Muscle of leg (tissue), 16 donors: ENCODE measurements at places on chromosomes 5 and 9. TPM values are rescaled to one million over a fixed set of nuclear protein-coding genes. Genes with fewer than 3 reads are reported as not detected.

DNA sequence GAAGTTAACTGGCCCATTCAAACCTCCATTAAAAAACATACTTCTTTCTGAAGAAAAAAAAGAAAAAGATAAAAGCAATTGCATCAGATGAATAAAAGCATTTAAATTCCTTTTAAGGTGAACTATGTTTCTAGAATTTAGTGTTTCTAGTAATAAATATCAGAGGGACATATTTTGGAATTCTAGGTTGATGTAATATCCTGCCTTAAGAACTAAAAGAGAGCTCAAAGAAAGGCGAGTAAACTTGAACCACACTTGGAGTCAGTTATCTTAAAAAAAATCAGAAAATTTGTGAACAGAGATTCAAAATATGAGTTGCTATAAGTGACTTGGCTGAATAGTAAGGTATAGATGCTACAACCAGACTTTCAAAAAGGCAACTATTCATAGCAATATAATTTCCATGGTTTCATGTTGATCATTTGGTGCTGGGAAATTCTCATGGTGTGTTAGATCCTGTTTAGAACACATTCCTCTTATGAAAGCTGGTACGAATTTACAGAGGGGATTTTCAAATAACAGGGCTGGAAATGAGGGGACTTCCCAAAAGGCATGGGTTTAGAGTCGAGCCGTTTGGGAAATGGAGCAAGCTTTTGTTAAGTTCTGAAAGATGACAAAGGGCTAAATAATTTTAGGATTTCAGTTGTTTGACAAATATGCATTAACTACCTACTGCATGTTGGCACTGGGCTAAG lies 37.6 kb upstream of the RAI14 start:
- no peak for DNase-seq

DNA sequence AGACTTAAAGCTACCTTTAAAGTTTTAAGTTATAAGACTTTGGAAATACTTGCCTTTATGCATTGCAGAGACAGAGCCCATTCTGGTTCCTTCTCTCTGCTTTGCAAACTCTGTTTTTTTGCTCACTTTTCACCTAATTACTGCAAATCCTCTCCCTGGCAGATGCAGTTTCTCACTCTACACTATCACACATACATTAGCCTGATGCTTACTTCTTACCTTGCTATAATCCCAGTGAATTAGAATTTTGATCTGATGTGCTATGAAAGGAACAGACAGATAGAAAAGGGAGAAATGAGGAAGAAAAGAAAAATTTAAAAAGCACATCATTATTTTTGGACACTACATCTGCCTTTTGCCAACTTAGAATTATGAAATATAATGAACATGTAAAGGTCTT lies 489.5 kb upstream of the EDIL3 start:
- no peak for DNase-seq

DNA sequence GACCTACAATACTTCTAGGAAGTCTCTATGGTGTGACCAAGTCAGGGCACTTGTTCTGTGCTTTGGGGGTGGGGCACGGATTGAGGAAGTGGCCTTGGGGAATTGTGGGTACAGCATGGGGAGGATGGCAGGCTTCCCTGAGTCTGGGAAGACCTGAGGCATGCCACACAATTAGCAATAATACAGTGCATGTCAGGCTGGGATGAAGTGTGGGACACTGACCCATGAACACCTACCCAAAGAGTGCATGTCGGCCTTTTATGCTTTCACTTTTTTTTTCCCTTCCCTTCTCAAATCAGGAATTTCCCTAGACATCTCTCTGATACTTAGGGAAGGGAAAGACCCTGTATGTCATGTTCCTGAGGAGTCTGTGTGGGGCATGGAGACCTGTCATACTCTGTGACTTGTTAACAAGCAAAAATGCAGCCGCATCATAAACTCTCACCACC lies 146.4 kb downstream of the PALM2AKAP2 start:
- DNase-seq = no peak

GRCh38 chr5:36535378-36535777 lies 71.0 kb upstream of the SLC1A3 start:
- no peak for DNase-seq

GRCh38 chr9:135524130-135524861 lies 3.1 kb downstream of the LCN1 start:
- DNase-seq = no peak

- DNase-seq = peak; percentile 97
Measured at GRCh38 chr9:130824643-130825350, 10.3 kb upstream of the ABL1 start.

- peak; percentile 56 for DNase-seq
Measured at GRCh38 chr9:132160802-132161742, 786 bp upstream of the NTNG2 start.

DNA sequence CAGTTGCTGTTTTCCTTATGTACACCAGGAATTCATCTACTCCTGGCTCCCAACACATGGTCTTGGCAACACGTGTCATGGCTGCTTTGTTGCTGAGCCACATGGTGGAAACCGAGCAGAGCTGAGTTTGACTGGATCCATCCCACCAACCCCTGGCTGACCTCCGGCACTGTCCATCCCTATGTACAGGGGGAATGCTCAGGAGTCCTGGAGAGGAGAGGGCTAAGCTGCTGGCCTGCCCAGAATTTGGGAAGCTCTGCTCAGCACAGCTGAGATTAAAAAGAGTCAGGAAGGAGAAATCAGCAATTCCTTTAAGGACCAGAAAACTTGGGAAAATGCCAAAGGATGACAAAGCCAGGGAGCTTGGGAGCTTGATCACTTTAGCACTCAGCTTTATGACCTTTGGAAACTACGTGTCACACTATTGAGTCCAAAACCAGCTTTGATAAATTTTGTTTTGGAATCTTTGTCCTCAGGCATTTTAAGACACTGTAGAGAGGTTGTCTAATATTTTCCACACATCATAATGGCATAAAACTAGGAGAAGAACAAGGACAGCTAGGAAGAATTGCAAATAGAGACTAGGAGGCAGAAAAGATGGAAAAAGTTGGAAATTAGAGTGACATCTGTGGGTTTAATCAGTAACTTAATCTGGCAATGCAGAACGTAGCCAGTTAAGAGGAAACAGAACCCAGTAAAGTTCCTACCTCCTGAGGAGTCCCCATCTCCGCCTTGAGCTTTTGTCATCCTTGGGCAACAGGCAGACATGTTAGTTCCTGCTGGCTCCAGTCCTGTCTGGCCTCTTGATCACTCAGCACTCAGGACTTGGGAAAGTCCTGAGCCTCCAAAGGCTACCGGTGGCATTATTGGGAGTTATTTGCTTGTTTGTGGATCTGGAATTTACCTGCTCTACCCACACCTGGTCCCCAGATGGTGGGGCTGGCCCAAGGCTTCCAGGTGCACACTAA lies 62.5 kb upstream of the PLPP1 start:
- DNase-seq = peak; percentile 100

DNA sequence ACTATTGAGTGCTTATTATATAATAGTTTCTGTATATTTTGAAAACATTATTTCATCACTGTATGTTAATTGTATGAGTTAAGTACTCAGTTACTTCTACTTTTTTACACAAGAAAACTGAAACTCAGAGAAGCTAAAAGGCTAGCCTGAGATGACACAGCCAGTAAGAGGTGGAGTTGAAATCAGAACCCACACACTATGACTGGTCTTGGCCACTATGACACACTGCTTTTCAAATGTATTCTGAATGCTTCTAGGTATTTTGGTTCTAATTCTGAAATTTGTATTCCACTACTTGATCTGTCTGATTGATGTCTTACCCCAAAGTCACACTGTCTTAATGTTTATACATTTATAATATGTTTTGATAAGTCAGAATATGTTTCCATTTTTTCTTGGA lies 181.8 kb downstream of the ZDHHC21 start:
- DNase-seq = no peak

DNA sequence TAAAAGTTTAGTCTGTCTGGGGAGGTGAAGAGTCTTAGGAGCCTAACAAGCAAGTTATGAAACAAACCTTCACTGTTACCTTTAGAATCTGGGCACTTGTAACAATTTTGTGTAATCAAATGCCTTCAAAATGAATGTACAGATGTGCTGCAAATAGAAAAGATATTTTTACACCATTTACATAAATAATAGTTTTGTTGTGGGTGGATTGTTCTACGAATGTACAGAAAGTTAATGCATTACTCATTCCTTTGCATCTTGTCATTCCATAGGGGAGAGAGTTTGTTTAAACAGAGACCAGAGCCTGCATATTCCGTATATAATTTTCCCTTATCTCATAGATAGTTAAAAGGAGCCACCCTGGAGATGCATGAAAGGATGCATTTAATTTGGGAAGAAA lies 576.9 kb upstream of the SGCD start:
- DNase-seq = no peak

DNA sequence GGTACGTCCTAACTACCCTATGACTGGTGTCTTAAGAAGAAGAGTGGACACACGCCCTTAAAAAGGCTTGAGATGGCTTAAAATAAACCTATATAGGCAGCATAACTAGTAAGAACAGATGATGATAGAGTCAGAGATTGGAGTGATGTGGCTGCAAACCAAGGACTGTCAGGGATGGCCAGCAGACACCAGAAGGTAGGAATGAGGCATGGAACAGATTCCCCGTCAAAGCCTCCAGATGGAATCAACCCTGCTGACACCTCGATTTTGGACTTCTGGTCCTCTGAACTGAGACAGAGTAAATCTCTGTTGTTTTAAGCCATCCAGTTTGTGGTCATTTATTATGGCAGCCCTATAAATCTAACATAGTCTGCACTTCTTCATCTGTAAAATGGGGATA lies 7.4 kb downstream of the TMOD1 start:
- DNase-seq = no peak

DNA sequence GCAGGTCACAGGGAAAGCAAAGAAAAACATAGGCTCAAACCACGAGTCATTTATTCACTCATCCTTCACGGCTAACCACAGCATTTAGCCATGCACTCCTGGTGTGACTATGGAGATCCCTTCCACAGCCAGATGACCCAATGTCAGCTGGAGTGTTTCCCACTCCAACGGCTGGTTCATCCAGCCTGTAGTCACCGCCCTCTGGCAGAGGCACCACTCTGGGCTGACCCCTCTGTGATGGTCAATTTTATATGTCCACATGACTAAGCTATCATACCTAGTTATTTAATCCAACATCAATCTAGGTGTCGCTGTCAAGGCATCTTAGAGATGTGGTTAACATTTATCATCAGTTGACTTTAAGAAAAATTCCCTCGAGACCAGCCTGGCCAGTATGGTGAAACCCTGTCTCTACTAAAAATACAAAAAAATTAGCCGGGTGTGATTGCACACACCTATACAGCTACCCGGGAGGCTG lies 9.5 kb upstream of the PHF19 start:
- peak; percentile 43 for DNase-seq

DNA sequence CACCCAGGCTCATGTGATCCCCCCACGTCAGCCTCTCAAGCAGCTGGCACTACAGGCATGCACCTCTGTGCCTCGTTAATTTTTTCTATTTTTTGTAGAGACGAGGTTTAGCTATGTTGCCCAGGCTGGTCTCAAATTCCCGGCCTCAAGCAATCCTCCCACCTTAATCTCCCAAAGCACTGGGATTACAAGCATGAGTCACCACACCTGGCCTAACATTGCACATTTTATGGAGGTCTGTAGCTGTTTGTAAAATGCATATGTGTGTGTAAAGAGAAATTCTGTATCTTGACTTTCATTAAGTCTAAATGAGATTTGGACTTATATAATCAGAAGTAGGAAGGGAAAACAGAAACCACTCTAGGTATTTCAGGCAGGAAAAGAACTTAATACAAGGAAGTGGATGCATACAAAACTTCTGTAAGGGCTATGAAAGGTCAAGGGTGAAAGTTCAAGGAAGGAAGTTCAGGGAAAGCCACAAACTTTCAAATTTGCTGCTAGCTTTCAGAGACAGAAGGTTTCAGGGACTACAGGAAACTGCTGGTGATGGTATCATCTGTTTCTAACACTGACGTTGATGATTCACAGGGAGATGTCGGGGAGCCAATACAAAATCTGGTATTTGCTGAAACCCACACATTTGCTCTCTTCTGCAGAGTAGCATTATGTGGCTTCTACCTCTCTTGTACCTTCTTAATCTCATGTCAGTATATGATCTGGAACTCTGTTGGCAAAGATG lies 209.4 kb downstream of the PIK3R1 start:
- DNase-seq = no peak

DNA sequence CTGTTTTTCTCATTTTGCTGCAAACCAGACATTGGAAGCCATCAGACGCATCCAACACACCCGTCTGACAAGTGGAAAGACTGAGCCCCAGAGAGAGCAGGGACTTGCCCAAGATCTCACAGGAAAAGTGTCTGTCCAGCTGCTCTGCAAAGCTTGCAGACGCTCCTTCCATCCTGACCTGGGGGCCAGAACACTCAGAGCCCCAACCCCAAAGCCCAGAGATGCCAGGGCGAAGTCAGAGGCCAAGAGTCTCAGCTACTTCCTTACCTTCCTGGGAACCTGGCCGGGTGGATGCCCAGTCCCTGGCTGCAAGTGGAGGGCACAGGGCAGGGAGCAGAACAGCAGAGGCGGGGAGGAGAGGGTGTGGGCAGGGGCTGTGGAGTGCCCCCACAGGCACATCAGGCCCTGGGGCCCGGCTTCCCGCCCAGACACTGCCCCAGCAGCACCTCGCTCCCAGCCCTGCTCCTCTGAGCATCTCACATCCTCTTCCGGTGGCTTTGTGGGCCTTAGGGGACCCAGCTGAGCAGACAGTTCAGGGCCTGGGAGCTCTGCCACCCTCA lies 9.7 kb upstream of the RALGDS start:
- no peak for DNase-seq

- DNase-seq = no peak
Measured at GRCh38 chr5:73550016-73550415, 15.4 kb downstream of the ANKRA2 start.

Gene GDF9
- 0.40 TPM for total RNA-seq

Gene SLC36A3
- total RNA-seq = not detected

Gene AOPEP
- total RNA-seq = 52.3 TPM

Gene CDKN2AIPNL
- 32.1 TPM for total RNA-seq

Gene PCDHGA12
- 2.4 TPM for total RNA-seq

Gene ASTN2
- 3.5 TPM for total RNA-seq

Gene PCDHA9
- total RNA-seq = 0.04 TPM
